CD4-positive, alpha-beta T cell (primary cell): ENCODE measurements at places on chromosomes 5 and 9.

- no peak overlapping the region for H3K27ac ChIP-seq
- H3K27me3 ChIP-seq, result no peaks in the 10 kb centered on the region
- no peak for DNase-seq
- H3K4me3 ChIP-seq, result no peak overlapping the region
- H3K4me1 ChIP-seq, result peaks cover 37% of the 10 kb centered on the region
Measured at GRCh38 chr9:109974918-109975276, 194.9 kb downstream of the PALM2AKAP2 start.

DNA sequence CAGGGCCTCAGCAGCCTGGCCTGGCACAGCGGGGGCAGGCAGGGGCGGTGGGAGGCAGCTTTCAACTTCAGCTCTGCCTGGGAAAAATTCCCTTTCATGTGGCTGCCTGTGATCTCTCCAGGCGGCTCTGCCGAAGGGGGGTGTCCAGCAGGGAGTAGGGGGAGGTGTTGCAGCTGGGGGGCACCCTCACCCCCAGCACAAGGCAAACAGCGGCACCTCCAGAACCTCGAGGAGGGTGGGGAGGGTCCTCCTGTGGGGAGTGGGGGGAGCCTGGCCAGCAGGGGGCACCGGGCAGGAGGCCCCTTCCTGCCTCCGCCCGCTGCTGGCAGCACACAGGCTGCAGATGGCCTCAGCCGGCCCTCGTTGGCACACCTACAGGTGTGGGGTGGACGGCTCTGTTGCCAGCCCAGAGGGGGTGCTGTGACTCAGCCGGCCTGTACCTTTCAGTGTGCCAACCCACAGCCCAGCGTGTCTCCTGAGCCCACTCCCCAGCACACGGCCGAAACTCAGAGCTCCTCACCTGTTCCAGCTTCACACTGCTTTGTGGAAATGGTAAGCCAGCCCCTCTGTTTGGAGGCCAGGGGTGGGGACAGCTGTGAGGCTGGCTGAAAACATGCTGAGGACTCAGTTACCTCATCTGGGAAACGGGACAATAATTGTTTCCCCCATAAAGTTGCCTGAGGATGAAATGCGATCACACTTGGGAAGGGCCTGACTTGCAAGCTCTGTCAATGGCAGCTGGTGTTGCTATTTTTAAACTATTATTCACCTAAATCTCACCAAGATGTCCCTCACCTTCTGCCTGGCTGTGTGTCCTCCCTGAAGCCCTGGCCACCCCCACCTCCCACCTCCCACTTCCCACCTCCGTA is 37.0 kb downstream of the CXXC5 start:
- no peaks in the 10 kb centered on the region for H3K36me3 ChIP-seq
- H3K4me1 ChIP-seq, result peaks cover 2% of the 10 kb centered on the region
- H3K4me3 ChIP-seq, result no peak overlapping the region
- H3K27ac ChIP-seq, result no peak overlapping the region
- H3K27me3 ChIP-seq, result no peaks in the 10 kb centered on the region
- no peak for DNase-seq

- H3K4me1 ChIP-seq, result no peaks in the 10 kb centered on the region
- H3K27ac ChIP-seq, result no peak overlapping the region
- H3K27me3 ChIP-seq, result no peaks in the 10 kb centered on the region
- H3K4me3 ChIP-seq, result no peak overlapping the region
- H3K36me3 ChIP-seq, result no peaks in the 10 kb centered on the region
Measured at GRCh38 chr5:157959370-157959769, 100.4 kb upstream of the CLINT1 start.

GRCh38 chr9:136847088-136847825 is 2.0 kb upstream of the PHPT1 start:
- no peak overlapping the region for H3K27ac ChIP-seq
- H3K27me3 ChIP-seq, result peaks cover 24% of the 10 kb centered on the region
- DNase-seq, result no peak

DNA sequence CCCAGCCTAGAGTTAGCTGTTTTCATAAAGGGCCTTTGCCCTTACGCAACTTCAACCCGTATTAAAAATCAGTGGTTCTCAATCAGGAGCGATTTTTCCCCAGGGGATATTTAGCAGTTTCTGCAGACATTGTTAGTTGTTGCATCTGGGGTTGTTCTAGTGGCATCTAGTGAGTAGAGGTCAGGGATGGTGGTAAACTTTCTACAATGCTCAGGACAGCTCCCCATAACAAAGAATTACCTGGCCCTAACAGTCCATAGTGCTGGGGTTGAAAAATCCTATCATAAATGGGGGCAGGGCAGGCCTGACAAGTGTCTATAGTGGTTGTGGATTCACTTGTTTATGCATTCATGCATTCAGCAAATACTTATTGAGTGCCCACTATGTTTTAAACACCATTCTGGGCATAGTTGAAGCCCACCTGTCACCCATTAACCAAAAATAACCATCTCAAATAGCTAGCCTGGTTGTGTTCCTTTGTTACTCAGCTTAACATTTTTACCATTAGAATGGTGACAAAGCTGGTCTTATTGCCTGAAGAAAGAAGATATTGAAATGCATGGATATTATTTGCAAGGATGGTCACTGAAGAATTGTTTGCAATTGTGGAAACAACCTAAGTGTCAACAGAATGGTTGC is 15.9 kb upstream of the FGF1 start:
- H3K27ac ChIP-seq, result no peak overlapping the region
- no peak for DNase-seq
- no peaks in the 10 kb centered on the region for H3K4me1 ChIP-seq
- no peaks in the 10 kb centered on the region for H3K27me3 ChIP-seq
- no peaks in the 10 kb centered on the region for H3K36me3 ChIP-seq

DNA sequence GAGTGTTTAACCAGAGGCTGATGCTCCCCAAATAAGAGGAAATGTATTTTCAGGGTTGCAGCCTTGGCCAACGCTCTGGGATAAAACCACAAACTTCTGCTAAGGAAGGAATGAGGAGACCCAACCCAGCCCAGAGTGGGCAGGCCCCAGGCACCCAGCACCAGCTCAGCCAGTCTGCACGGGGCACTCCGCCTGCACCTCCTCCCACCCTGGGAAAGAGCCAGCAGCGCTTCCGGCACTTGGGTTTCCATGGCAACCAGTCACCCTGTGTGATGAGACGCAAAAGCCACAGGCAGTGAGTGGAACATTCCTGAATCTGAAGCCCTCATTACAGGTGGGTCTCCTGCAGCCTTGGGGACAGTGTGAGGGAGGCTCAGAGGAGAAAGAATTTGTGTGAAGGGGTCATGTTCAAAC is 85.2 kb upstream of the ZBTB43 start:
- H3K4me3 ChIP-seq, result peak overlapping the region; percentile 3
- peaks cover 46% of the 10 kb centered on the region for H3K4me1 ChIP-seq
- H3K36me3 ChIP-seq, result no peaks in the 10 kb centered on the region
- H3K27me3 ChIP-seq, result no peaks in the 10 kb centered on the region

GRCh38 chr5:146793709-146794108 is 84.8 kb downstream of the PPP2R2B start:
- DNase-seq, result no peak
- H3K27me3 ChIP-seq, result no peaks in the 10 kb centered on the region
- no peak overlapping the region for H3K27ac ChIP-seq
- no peaks in the 10 kb centered on the region for H3K4me1 ChIP-seq
- no peak overlapping the region for H3K4me3 ChIP-seq

- DNase-seq, result no peak
- no peak overlapping the region for H3K4me3 ChIP-seq
- H3K4me1 ChIP-seq, result no peaks in the 10 kb centered on the region
- H3K27ac ChIP-seq, result no peak overlapping the region
- no peaks in the 10 kb centered on the region for H3K36me3 ChIP-seq
- no peaks in the 10 kb centered on the region for H3K27me3 ChIP-seq
Measured at GRCh38 chr9:123835821-123836220, 94.1 kb downstream of the DENND1A start.

DNA sequence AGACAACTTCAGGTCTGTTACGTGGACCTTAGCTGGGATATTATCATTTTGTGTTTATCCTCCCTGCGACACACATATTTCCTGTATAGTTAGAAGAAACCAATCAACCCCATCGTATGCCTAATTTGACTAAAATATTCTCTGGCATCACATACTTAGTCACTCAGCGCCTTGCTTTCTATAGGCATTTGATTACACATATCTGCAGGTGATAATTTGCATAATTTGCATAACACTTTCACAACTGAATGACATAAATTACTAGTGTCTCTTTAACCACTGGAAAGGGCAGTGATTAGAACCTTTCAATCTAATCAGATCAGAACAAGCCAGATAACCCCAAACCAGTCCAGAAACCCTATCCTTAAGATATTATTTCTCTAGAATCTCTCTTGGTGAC is 390.2 kb downstream of the TLR4 start:
- H3K36me3 ChIP-seq, result no peaks in the 10 kb centered on the region
- H3K27me3 ChIP-seq, result no peaks in the 10 kb centered on the region
- no peaks in the 10 kb centered on the region for H3K4me1 ChIP-seq
- no peak overlapping the region for H3K4me3 ChIP-seq

DNA sequence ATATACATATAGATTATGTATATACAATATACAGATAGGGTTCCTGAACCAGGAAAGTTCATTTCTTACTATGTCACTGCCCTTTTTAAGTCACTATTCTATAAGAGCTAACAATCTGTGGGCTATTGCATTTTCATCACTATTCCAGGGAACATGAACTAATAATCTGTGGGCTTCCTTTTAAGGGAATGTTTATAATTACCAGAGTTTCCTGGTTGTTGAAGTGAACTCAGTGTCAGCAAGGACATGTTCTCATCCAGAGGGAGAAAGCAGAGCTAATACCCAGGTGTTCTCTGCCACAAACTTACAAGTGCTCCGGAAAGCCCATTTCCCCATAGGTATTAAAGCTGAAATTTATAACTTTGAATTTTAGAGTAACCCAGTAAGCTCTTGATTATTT is 69.6 kb downstream of the CWC27 start:
- no peak overlapping the region for H3K4me3 ChIP-seq
- H3K4me1 ChIP-seq, result no peaks in the 10 kb centered on the region
- no peak overlapping the region for H3K27ac ChIP-seq
- peaks cover 2% of the 10 kb centered on the region for H3K36me3 ChIP-seq

DNA sequence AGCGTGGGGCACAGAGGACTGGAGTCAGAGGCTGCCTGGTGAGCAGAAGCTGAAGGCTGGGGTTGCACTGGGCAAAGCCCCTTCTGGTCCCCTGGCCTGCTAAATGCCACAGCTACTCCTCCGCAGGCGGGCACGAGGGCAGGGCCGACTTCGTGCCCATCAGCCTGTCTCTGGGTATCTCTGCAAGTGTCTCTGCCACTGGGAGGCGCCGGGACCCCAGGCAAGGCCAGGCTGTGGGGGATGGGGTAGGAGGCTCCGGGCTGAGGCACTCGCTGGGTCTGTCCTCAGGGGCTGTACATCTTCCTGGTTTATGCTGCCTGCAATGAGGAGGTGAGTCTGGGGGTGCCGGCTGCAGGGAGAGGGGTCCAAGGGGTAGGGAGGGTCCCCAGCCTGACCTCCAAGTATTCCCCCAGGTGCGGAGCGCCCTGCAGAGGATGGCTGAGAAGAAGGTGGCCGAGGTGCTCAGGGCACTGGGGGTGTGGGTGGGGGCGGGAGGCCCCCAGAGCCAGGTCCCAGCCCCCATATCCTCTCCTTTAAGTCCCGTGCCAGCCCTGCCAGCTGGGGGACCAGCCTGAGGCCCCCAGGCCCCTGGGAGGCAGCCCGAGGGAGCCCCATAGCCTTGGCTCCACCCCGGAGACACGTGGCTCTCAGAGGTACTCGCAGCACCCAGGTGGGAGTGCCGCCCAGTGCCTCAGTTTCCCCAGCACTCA is 25.1 kb downstream of the ADGRD2 start:
- peaks cover 13% of the 10 kb centered on the region for H3K27me3 ChIP-seq
- H3K4me1 ChIP-seq, result no peaks in the 10 kb centered on the region
- no peak overlapping the region for H3K4me3 ChIP-seq
- no peak overlapping the region for H3K27ac ChIP-seq

DNA sequence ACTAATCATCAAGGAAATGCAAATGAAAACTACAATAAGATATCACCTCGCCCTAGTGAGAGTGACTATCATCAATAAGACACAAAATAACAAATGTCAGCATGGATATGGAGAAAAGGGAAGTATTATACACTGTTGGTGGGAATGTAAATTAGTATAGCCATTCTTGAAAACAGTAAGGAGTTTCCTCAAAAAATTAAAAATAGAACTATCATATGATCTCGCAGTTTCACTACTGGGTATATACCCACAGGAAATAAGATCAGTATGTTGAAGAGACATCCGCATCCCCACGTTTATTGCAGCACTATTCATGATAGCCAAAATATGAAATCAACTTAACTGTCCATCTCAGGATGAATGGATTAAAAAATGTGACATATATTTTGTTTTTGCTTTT is 31.6 kb upstream of the STK32A start:
- no peak overlapping the region for H3K4me3 ChIP-seq
- no peaks in the 10 kb centered on the region for H3K36me3 ChIP-seq
- no peak overlapping the region for H3K27ac ChIP-seq
- no peak for DNase-seq
- H3K4me1 ChIP-seq, result no peaks in the 10 kb centered on the region

DNA sequence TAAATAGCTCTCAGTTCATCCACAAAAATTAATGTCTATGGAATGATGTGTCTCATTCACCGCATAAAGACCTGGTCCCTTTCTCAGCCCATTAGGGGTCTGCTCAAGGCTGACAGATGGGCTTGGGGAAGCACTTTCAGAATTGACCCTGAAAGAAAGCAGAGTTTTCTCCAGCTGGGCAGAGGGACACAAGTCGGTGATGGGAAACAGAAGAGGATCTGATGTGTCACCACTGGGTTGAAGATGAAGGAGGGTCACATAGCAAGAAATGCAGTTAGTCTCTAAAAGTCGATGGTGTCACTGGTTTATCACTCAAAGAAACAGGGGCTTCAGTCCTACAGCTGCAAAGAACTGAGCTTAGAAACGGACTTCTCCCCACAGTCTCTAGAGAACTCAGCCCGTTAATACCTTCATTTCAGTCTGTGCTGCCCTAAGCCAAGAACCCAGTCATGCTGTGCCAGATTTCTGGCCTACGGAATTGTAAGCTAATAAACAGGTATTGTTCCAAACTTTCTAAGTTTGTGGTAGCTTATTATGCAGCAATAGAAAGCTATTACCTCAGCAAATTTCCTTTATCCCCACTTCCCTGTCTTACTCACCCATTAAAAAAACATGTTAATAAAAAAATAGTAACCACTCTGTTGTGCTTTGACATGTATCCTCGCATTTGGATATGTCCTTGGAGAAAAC is 64.6 kb downstream of the ADAMTS12 start:
- no peaks in the 10 kb centered on the region for H3K4me1 ChIP-seq
- H3K4me3 ChIP-seq, result no peak overlapping the region
- DNase-seq, result no peak
- no peaks in the 10 kb centered on the region for H3K36me3 ChIP-seq
- no peak overlapping the region for H3K27ac ChIP-seq
- H3K27me3 ChIP-seq, result no peaks in the 10 kb centered on the region

GRCh38 chr5:63055421-63055820 is 476.8 kb downstream of the LRRC70 start:
- no peak overlapping the region for H3K27ac ChIP-seq
- no peaks in the 10 kb centered on the region for H3K4me1 ChIP-seq
- H3K27me3 ChIP-seq, result no peaks in the 10 kb centered on the region
- no peaks in the 10 kb centered on the region for H3K36me3 ChIP-seq
- no peak overlapping the region for H3K4me3 ChIP-seq

DNA sequence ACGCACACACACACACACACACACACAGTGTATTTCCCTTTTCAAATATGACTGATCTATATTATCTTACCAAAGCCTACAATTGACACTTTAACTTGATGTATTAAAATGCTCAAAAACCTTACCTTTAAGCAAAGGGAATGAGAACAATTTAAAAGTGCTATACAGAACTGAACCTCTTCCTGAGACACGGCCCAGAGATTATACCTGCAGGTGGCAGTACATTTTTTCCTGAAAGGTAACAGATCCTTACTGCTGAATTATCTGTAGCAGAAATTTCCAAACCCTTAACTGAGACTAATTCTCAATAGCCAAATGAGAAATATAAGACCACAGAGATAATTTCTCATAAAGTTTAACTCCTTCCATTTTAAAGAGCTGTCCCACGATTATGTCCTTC is 91.1 kb downstream of the MYO10 start:
- no peaks in the 10 kb centered on the region for H3K36me3 ChIP-seq
- no peaks in the 10 kb centered on the region for H3K27me3 ChIP-seq
- H3K27ac ChIP-seq, result no peak overlapping the region
- no peaks in the 10 kb centered on the region for H3K4me1 ChIP-seq
- H3K4me3 ChIP-seq, result no peak overlapping the region
